NCI-H2081 (cell line): ENCODE measurements at places on chromosomes 12 and 14.
A peak's percentile ranks its signal among the peaks of the same experiment; 100 is the strongest.

GRCh38 chr14:96888158-96888557, 91.0 kb downstream of the VRK1 start:
- DNase-seq, result no peak

DNA sequence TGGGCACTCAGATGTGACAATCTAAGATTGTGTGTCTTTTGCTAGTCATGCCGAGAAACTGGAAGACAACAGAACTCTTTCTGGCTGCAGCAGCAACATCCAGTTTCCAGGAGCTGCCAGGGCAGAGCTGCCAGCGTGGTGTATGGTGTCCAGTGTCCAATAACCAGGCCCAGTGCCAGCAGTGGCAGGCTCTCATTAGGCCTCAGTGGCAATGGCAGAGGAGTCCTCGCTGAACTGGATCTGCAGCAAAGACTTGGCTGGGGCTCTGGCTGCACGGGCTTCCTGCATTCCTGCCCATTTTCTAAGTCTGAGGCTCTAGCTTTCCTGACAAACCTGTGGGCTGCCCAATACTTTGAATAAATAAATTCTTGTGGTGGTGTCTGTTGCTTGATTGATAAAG, 26.2 kb upstream of the PPM1A start:
- no peak for DNase-seq

DNA sequence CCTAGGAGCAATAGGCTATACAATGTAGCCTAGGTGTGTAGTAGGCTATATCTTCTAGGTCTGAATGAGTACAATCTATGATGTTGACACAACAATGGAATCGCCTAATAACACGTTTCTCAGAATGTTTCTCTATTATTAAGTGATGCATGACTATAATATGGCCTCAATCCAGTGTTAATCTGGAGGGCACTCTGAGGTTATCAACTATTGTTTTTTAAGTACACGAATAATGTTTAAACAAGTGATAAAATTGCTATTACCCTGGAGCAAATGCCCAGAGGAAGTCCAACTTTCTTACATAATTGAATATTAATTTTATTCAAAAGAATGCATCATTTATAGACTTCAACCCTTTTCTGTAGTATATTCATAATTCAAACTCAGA, 16.4 kb upstream of the CNIH1 start:
- no peak for DNase-seq

GRCh38 chr14:25094171-25094907, 44.4 kb upstream of the STXBP6 start:
- no peak for DNase-seq

GRCh38 chr12:97471194-97471593, 8.6 kb downstream of the RMST start:
- no peak for DNase-seq

DNA sequence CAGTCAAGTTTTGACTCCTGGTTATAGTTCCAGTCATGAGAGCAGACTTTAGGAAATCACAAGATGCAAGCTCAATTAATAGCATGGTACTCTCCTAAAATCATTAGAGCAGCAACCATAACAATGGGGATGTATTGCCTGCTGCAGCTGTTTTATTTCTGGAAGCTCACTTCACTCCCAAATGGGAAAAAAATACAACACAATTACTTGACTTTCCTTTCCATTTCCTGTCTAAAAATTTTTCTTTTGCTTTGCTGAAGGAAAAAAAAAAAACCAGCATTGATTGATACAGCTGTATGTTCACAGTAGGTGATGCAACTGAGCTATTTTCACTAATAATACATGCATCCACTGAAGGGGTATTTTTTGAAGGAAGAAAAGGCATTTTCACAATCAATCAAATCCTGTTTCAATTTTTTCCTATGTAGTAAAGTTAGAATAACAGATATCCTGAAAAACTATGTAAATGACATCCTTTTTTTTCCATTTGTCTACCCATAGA, 143.9 kb upstream of the NOVA1 start:
- DNase-seq, result no peak

DNA sequence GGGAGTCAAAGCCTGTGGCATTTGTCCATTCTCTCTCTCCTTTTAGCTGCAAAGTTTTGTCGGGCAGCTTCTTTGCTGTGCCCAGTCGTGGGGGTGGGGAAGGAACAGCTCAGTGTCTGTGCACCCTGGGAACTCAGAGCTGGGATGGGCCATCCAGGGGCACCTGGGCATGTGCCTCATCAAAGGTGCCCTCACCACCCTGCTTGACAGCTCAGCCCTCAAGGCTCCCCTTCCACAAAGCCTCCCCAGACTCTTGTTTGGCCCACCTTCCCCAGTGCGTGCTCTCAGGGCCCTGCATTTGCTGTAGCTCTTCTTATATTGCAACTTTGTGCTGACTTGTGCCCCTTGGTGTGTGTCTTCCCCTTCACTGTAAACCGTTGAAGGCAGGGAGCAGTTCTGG, 112.6 kb downstream of the ESRRB start:
- no peak for DNase-seq

- no peak for DNase-seq
Observed at GRCh38 chr14:51780741-51781140, 79.7 kb upstream of the GNG2 start.

- peak; percentile 43 for DNase-seq
Observed at GRCh38 chr12:103994235-103994634, 28.6 kb downstream of the TDG start.

GRCh38 chr12:88471331-88472045, 108.8 kb downstream of the KITLG start:
- no peak for DNase-seq

DNA sequence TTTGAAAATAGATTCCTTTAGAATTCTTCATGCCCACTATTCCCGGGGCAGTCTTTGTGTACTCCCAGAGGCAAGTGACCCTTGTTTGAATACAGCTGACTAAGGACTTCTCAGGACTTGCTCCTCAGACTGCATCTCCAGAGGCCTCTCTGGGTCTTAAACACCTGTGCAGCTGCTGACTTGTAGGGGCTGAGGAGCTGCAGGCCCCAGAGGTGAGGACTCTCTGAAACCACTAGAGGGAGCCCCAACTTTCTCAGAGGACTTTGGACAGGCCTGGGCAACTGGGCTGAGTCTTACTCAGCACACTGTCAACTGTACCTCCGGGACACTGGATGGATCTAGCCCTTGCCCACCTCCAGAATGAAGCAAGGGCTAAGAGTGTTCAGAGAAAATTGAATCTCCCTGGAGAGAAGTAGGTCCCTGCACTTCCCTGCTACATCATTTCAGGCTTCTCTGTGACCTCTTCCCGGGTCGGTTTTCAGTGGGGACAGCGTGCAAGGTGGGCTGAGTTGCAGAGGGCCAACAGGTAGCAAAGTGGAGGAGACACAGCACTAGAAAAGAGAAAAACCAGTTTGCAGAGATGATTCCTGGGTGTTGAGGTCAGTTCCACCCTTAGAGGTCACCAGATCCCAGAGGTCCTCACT, 164.6 kb downstream of the TMEM117 start:
- peak; percentile 59 for DNase-seq

GRCh38 chr12:125125271-125125670, 60.0 kb downstream of the AACS start:
- no peak for DNase-seq

GRCh38 chr14:62269204-62269603, 507.0 kb downstream of the SNAPC1 start:
- DNase-seq, result no peak

DNA sequence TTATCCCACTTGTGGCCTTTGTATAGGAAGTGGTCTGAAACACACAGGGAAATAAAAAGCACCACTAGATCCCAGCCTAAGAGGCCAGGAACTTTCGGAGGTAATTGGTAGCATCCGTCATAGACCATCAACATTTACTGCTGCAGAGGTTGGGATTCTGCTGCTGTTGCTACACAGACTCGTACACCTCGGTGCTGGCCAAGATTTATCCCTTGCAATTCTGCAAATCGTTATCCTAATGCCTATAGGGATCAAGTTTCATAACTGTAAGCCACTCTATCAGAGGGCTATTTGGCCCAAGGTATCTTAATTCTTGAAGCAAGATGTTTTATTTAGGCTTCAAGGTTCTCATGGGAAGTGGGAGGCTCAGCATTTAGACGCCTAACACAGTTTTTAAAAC, 913.6 kb downstream of the GALC start:
- peak; percentile 11 for DNase-seq

GRCh38 chr14:100893760-100894159, 9.8 kb downstream of the RTL1 start:
- DNase-seq, result no peak
